Esophagus (tissue), 2 donors: ENCODE measurements at places on chromosomes 3 and 15. TPM values are rescaled to one million over a fixed set of nuclear protein-coding genes. Genes with fewer than 3 reads are reported as not detected.

Gene NRG4
- 2.1 TPM for polyA plus RNA-seq

Gene ATP2B2
- polyA plus RNA-seq = 0.06 TPM

Gene LRRC49
- polyA plus RNA-seq = 1.4 TPM

Gene MAP6D1
- polyA plus RNA-seq = 1.2 TPM

Gene PDHB
- 82.0 TPM for polyA plus RNA-seq

Gene SLC7A14
- not detected for polyA plus RNA-seq

Gene ISLR2
- polyA plus RNA-seq = 0.12 TPM
